T-helper 1 cell (primary cell): ENCODE measurements at places on chromosomes 11 and 22.

GRCh38 chr11:66593650-66594049 lies 665 bp downstream of the CCS start:
- no peak for DNase-seq

DNA sequence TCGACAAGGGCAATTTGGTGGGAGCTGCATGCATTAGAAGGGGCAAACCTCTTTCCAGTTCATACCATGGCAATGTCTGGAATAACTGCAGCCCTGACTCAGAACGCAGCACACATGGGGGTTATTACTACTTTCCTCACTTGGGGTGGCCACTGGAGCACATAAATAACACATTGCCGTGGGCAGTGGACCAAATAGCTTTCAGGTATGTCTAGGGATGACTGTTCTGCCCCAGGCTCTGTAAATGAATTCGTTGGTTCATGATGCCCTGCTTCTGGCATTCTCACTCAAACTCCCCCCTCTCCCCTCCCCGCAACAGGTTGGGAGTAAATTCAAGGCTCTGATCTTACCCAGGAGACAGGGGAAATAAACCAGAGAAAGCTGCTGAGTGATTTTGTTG lies 238.0 kb upstream of the PLET1 start:
- no peak for DNase-seq

DNA sequence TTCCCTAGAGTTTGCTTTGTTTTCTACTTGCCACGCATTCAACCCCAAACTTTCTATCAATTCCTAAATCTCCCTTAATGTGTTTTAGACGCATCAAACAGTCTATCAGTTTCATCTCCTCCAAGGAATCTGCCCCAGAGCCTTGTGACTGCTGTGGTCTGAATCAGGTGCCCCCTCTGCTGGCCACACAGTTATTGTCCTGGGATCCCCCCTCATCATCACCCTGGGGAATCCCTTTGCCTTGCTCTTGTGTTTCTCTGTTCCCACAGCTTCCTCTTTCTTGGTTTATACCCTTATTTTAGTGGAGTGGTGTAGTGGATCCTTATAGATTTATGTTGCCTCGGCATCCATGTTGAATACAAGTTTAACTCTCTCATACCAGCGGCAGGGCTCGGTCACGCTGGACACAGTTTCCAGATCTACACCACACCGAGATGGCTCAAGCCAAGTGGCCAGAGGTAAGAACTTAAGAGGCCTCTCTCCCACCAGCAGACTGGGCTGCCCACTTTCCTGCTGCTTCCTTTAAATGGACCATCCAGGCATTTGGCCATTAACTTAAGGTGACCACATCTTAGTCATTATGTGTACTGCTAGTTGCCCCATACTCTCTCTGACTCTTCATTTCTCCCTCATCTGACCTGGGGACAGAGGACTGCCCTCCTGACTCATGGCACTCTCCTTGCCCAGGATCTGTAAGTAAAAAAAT lies 8.2 kb downstream of the UPB1 start:
- peak; percentile 43 for DNase-seq

DNA sequence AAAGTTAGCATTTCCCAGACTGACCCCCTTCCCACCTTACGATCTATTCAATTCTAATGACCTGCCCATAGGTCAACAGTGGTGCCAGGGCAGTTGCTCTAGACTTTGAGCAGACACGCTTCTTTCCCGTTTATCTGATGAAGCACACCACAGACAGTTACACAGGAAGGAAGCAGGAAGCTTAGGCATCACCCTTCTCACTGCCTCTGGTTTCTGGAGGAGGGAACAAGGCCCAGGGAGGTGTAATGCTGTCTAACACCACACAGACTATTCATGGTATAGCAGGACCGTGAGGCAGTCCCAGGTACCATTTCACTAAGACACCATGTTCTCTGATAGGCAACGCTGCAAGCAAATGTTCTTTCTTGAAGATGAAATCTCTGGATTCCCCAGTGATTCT lies 279.4 kb downstream of the NTM start:
- DNase-seq = no peak

- DNase-seq = peak; percentile 49
Observed at GRCh38 chr11:65625628-65626342, 10.2 kb downstream of the PCNX3 start.

GRCh38 chr11:34256626-34257025 lies 101.2 kb downstream of the ABTB2 start:
- no peak for DNase-seq

DNA sequence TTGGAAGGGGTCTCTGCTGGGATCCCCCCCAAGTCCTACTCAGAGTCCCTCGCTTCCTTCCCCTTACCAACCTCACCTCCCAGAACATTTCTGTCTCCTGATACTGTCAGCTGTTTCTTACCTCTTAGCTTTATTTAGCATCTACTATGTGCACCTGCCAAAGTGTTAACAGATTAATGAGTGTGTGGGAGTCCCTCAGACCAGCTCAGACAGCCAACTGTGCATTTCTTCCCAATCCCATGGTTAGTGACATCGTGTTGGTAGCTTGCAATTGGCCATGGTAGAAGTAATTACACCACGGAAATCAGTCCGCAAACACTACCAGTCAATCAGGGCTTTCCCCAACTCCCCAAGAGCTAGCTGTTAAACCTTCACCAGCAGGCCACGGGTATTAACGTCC lies 150.6 kb downstream of the DSCAML1 start:
- no peak for DNase-seq

DNA sequence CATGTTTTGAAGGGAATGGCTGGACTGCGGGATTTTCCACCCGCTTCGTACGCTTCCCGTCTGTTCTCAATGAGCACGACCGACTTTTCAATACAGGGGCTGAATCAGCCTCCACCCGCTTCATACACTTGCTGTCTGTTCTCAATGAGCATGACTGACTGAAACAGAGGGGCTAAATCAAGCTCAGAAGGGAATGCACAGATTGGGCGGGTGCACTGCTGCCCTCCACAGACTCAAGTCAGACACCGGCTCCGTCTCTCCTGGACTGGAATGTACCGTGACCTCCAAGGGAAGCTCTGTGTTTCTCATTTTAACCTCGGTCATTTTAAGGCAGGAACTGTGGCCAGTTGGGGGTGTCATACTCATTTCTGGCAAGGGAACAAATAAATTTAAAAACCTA lies 48.5 kb downstream of the BRD1 start:
- DNase-seq = no peak
